T-helper 22 cell (primary cell): ENCODE measurements at places on chromosomes 7 and 10.

DNA sequence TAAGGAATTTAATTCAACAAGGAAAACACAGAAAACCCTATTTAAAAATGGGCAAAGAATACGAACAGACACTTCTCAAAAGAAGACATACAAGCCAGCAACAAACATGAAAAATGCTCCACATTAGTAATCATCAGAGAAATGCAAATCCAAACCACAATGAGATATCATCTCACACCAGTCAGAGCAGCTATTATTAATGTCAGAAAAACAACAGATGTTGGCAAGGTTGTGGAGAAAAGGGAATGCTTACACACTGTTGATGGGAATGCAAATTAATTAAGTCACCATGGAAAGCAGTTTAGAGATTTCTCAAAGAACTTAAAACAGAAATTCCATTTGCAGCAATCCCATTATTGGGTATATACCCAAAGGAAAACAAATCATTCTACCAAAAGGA, 55.2 kb downstream of the GCC1 start:
- no peak for DNase-seq

DNA sequence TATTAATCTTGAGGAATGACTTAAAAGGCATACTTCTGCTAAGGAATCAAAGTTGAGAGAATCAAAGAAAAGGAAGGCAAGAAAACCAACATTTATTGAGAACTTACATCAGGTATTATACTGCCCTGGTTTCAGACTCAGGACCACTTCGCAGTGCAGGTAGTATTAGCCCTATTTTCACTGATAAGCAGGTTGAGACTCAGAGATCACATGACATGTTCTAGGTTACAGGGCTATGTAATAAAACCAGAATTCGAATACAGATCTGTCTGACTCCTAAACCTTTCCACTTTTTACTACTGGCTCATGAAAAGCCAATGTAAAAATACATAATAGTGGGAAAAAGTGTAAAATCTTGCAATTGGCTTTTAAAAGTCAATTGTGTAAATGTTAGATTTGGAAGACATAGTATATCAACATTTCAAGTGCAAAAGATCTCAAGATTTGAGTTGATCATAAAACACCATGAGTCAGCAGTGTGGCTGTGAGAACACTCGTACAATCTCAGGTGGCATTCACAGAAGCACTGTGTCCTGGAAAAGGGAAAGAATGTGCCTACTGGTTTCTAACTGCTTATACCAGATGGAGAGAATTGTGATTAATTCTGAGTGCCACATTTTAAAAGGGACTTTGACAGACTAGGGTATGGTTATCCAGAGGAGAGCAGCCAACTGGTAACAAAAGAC, 195.8 kb upstream of the MKLN1 start:
- DNase-seq = no peak

- no peak for DNase-seq
Observed at GRCh38 chr10:121566755-121567154, 31.5 kb downstream of the FGFR2 start.

GRCh38 chr7:25839084-25839769, 312.8 kb upstream of the NFE2L3 start:
- DNase-seq = no peak

- no peak for DNase-seq
Observed at GRCh38 chr10:130395248-130395936, 259.2 kb downstream of the GLRX3 start.

DNA sequence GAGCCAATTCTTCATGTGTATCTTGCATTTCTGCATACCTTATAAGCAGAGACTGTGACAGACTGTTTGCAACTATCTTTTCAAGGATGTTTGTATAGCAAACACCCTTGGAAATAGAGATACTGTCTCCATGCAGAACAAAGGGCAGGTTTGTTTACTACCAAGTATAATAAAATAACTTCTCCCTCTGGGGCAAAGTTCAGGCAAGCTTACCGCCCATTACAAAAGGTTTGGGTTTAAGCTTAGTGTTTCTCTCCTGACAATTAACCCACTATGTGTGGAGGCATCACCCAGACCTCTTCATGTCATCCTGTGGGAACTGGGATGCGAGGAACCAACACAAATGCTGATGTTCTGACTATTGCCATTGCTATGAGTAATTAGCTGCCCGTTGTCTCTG, 479.1 kb upstream of the ZMIZ1 start:
- DNase-seq = no peak

- no peak for DNase-seq
Observed at GRCh38 chr10:107727767-107728317, 563.3 kb upstream of the SORCS1 start.

DNA sequence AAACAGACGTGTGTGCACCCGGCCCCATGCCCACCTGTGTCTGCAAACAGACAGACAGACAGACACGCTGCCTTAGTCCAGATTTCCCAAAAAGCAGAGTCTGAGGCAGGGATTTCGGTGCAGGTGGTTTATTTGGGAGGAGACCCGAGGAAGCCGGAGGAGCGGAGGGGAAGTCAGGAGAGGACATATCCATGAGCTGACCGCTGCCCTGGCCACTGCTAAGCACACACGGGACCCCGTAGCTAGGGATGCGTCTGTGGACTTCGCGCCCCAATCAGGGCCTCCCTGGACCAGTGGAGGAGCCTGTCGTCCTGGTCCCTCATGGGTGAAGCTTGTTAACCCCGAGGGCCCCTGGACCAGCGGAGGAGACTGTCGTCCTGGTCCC, 47.6 kb downstream of the FOXL3 start:
- DNase-seq = no peak

DNA sequence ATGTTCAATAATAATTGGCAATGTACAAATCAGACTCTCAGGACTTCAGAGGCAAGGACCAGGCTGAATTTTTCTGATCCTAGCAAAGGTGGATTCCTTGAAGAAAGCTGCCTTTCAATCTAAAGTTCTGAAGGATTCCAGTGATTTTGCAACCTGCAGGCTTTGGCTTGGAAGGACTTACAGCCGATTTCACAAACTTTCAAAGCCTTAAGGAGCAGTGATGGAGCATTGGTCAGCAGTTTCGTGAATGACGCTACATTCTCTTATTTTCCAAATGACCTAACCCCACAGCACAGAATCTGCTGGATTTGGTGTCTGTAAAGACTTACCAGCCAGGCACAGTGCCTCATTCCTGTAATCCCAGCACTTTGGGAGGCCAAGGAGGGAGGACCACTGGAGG, 167.5 kb downstream of the ARHGAP12 start:
- no peak for DNase-seq

DNA sequence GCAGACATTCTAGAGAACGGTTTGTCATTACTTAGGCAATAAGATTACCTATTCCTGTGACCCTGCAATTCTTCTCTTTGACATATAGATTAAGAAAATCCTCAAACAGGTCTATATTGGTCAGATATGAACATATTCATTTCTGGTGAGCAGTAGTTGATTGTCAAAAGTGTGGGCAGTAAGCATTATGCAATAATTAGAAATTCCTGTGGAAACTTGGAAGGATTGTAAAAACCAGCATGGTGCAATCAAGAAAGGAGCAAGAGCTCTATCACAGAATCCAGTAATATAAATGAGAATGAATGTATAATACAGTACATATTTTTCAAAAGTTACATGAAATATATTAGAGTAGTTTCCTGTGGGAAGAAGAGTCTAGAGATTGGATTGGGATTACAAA, 406.5 kb downstream of the SUGCT start:
- DNase-seq = no peak

GRCh38 chr7:34849163-34849960, 187.9 kb downstream of the DPY19L1 start:
- DNase-seq = no peak

DNA sequence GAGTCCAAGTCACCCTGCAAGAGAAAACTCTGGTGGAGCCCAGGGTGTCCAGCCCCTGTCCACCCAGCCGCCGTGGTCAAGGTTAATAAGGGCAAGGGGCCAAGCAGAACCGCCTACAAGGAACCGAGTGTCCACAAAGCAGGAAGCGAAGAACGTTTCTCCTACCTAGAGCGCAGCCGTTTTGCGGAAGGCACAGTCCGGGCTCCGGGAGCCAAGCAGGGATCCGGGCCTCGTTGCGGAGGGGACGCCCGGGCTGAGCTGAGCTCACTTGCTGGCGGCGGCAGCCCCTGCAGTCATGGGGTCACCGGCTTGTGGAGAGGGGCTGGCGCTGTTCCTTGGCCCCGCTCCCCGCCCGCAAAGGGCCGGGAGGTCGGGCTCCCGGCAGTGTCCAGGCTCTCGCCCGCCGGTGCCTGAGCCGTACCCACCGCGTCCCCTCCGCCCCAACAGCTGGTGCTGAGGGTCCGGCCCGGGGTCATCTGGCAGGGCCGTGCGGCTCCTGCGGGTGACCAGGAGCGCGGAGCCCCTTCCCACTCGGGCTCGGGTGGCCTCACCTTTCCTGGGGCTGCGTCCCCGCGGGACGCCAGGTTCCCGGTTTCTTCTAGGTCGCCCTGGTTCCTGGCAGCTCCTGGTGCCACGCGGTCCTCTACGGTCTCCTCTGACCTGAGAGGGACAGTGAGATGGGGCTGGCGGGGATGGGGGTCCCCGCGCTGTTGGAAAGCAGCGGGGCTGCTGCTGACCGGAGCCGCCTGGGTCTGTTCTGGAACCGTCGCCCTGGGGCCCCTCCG, 14.0 kb upstream of the ZNF273 start:
- DNase-seq = no peak

GRCh38 chr7:158487631-158488151, 99.9 kb downstream of the PTPRN2 start:
- DNase-seq = no peak

- no peak for DNase-seq
Observed at GRCh38 chr7:1848013-1848640, 178.1 kb downstream of the ELFN1 start.

DNA sequence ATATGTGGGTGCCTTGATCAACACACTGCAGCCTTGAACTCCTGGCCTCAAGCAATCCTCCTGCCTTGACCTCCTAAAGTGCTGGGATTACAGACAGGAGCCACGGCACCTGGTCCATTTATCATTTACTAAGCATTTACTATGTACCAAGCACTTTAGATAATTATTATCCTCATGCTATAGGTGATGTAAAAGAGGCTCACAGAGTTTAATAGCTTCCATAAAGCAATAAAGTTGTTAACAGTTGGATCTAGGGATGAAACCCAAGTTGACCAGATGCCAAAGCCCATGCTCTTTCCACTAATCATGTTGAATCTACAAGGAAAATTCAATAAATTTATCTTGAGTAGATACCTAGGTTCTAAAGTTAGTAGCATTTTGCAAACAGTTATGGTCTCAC, 5.0 kb downstream of the NAPEPLD start:
- no peak for DNase-seq

- DNase-seq = no peak
Observed at GRCh38 chr7:141220263-141220880, 146.5 kb downstream of the TMEM178B start.

DNA sequence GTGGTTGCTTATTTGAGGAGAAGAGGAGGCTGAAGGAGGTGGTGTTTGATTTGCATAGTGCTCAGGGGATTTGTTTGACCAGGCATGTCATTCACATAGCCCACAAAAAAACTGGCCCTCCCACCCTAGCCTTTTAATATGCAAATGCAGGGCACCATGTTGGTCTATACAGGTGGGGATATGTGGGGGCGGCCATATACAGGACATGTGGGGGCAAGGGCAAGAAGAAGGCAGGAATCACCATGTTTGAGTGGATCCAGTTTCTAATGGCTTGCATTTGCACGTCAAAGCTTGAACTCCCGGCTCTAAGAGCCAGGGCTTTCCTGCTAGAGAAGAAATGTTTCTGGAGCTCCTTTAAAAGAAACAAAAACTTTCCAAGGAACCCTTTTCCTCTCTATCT, 541.0 kb downstream of the ZWINT start:
- DNase-seq = no peak

- no peak for DNase-seq
Observed at GRCh38 chr10:43926875-43927406, 278.3 kb upstream of the ZNF32 start.

DNA sequence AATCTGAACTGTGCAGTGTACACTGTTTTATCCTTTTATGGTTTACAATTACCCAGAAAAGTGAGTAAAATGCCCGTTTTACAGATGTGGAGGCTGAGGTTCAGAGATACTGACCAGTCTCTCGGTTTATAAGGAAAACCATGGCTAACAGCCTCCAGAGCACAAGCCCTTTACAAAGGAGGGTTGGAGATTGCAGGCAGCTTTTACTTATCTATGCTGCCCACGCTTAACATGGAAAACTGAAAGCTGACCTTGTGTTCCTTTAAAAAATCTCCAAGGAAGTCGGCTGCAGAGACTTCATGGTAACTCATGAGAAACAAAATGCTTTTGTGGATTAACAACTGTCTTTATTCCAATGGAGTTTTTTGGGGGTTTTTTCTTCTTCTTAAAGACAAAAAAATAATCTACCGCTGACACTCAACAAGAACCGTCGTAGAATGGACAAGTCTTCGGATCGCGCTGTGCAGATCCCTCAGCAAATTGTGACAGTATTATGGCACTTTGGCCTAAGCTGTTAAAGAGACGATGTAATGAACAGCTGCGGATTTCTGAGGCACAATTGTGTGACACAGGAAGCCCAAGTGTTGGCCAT, 654 bp upstream of the SLF2 start:
- no peak for DNase-seq

DNA sequence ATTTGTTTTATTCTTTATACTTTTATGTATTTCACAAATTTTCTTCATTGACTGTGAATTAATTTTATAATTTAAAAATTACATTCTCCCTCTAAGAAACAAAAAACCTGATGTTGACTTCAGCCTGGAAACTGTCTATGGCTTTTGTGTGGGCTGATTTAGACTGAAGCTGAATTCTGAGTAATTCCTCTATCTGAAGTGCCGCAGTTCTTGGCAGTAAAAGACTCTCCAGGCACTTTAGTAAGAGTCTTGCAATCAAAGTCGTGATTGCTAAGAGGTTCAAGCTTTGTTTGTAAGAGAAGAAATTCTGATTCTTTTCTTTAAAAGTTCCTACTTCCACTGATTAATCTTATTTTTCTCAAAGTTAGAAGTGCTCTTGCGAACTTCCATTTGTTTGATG, 3.4 kb upstream of the CEP41 start:
- DNase-seq = no peak

GRCh38 chr7:19713676-19714075, 4.8 kb upstream of the POLR1F start:
- DNase-seq = no peak

GRCh38 chr10:66252986-66253385, 672.9 kb upstream of the LRRTM3 start:
- DNase-seq = no peak

DNA sequence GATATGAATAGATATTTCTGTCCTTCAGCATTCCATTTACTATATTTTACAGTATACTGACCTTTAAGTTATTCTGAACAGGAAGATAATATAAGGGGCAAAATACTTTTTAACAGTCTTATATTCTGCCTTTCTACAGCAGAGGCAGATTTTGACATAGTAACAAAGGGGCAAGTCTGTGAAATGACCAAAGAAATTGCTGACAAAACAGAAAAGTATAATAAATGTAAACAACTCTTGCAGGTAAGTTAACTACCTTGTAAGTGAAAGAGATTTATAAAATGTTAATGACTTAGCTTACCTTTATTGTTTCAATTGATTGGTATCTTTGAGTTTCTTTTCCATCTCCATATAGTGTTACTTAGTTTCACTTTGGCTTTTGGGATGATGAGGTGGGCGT, 56.0 kb downstream of the TAX1BP1 start:
- DNase-seq = no peak

DNA sequence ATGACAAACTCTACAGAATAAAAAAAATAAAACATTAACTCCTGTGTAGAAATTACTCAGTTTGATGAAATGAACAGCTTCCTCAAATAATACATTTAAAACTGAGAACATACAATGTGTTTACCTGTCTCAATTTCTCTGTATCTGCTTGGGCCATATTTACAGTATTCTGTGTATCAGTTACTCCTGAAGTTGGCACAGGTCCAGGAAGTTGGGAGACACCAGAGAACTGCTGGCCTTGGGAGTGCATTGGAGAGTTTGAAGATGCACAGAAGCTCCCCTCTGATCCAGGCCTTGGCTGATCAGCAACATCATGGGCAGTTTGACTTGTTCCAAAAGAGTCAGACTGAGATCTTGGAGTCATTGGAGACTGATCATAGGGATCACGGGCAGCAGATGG, 155.1 kb downstream of the GALNT11 start:
- DNase-seq = no peak
